ENCODE measurements at places on chromosomes 7 and 10.

GRCh38 chr10:22629126-22629525 lies 85.3 kb downstream of the PIP4K2A start:
- no peak for DNase-seq

GRCh38 chr10:28925121-28925663 lies 247.9 kb downstream of the BAMBI start:
- no peak for DNase-seq

- no peak for DNase-seq
These were observed 649.2 kb upstream of the C7orf33 start for GRCh38 chr7:147941381-147941780.

- DNase-seq = no peak
These were observed 2.5 kb downstream of the LSM8 start for GRCh38 chr7:118186501-118186900.

DNA sequence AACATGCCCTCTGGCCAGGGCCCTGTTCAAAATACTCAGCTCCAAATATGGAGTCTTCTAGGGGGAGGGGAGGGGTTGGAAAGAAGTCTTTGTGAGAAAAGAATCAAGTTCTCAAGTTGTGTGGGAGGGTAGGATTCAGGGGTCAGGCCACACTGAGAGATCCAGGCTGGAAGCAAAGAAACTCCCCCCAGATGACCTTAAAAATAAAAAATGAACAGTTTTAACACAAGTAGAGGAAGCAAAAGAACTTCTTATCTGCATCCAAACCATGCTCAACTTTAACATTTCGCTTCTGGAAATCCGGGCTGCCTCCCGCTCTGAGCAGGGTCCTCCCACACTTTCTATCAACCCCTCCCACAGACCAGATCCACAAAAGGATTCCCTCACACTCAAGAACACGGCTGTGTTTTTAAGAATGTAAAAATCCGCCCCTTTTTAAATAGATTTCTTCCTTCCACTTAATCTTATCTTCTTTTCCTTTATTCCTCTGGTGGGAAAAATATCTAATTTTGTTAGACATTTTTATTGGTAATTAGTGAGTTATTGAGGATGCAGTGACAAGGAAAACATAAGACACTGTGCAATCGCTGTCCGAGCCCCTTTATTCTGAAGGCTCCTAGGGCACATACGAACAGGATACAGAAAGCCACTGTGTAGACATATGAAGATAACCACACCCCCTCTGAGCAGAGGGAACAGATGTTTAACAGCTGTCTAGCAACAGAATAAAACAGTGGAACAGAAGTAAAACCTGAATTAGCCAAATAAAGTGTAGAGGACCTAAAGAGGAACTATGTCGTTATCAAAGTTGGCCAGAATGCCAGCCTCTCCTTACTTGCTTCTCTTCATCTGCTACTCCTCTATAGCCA lies 43.8 kb downstream of the CYTH3 start:
- DNase-seq = no peak

DNA sequence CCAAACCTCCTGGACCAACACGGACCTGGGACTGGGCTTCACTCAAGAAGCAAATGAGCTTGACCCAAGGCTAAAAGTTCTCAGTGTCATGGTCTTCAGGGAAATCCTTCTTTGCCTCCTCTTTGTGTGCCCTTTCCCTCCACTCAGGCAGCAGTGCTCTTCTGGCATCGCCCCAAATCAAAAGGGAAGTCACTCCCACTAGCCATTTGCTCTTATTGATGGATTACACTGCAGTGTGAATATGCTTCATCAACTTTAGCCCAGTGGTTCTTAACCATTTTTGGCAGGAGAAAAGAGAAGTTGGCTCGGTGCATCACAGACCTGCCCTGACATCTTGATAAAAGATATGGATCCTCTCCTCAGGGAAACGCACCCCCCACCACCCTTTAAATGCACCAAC lies 19.2 kb upstream of the IKZF1 start:
- DNase-seq = no peak

DNA sequence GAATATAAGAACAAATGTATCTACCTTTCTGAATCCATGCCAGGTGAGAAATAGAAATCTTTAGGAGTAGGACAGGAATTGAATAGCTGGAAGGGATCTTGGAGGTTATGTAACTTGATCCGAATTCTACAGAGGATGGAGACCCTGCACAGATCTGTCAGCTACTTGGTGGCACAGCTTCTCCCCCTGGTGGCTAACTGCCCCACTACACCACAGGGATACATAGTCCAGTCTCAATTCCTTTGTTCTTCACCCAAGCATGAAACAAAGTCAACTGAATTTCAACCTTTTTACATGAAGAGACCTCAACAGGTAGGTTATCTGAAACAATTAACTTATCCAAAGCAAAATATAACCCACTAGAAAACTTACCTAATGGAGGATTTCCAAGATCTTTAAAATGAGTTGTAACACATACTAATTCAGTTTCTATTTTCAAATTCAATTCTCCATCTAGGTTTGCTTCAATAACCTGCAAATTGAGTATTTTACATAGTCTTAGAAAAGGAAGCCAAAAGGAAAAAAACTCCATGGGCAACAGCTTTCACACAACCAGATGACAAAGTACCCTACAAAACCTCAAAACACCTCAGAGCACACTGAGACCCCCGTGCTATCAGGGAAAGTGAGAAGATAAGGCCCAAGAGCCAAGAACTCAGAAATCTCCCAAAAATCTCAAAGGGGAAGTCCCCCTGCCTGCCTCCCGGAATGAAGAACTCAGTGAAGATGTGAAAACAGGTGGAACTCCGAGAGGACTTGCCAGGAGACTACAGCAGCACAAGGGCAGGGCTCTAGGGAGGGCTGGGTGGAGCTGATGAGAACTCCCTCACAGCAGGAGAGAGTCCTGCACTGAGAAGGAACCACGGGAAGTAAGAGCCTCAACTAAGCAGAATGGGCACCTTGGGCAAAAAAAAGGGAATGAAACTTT lies 10.3 kb downstream of the HUS1 start:
- DNase-seq = no peak

GRCh38 chr7:12127455-12127854 lies 83.6 kb upstream of the TMEM106B start:
- DNase-seq = no peak

GRCh38 chr7:87140271-87140748 lies 11.9 kb upstream of the DMTF1 start:
- no peak for DNase-seq

DNA sequence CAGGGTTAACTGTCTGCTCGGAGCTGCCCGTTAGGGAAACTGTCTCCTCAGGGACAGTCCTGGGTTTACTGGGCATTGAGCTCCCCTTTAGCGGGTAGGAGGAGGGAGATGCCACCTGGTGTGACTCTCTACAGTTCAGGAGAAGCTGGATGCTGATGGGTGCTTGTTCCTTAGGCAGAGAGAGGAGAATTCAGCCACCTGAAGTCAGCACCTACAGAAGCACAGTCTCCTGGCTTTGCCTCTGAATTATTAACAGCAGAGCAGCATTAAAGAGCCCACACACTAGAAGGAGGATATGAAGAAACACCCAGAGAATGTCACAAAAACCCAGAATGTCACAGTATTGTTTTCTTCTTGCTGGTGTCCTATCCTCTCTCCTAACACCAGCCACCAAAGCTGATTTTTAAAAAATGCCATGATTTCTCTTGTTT lies 696 bp downstream of the GIMAP4 start:
- DNase-seq = no peak

DNA sequence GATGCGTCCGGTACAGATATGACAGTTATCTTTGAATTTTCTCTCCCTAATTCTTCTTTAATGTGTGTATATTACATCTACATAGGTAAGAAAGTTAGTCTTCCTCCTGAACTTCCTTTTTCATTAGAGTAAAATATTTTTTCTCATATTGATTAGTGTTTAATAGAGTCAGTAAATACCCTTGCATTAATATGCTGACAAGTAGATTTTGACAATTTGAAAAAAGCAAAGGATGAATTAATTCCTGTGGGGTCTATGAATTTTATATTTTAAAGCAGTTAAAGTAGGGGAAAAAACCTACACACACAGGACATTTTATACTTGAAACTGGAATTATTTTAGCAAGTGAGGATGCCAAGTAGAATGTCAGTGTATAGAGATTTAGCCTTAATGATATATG lies 9.4 kb downstream of the OTUD1 start:
- DNase-seq = no peak

DNA sequence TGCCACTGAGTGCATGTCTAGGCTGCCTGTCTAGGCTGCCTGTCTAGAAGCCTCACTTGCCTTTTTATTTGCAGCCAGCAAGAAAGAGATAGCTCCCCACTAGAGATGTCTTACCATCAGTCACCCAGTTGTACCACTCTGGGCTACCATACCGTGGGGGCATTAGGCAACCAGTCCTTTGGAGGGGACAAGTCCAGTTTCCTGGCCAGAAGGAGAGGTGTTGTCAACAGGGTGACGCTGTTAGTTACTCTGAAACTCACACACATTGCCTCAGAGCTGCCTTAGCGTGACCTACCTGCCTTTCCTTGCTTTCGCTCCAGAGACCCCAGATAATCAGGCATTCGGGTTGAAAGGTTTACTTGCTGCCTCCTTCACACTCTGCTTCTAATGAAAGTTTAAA lies 155.4 kb downstream of the CELF2 start:
- no peak for DNase-seq

Measured in RWPE2 (cell line).